A549 treated with ZK216348 at 1 μM for 4 hours (cell line): ENCODE measurements at places on chromosomes 2 and 18. TPM values are rescaled to one million over a fixed set of nuclear protein-coding genes. Genes with fewer than 3 reads are reported as not detected.

Gene CRYGC
- total RNA-seq, result not detected in 5 replicates

Gene EEF1B2
- 1,015 to 1,176 TPM (median 1,046 TPM) in 5 replicates for total RNA-seq

Gene FBXO48
- 0.35 to 0.71 TPM (median 0.56 TPM) in 5 replicates for total RNA-seq

Gene SERPINB4
- total RNA-seq, result 0.17 to 0.25 TPM (median 0.18 TPM) in 3 of 5 replicates, not detected in the others

Gene PROKR1
- not detected in 5 replicates for total RNA-seq

Gene RPIA
- 24.5 to 28.8 TPM (median 28.2 TPM) in 5 replicates for total RNA-seq

Gene ARID5A
- total RNA-seq, result 4.6 to 7.9 TPM (median 7.1 TPM) in 5 replicates

Gene PLGLB1
- 0.59 to 1.5 TPM (median 0.84 TPM) in 4 of 5 replicates, not detected in the other for total RNA-seq

Gene REG3G
- not detected in 5 replicates for total RNA-seq

Gene AP1S3
- 24.7 to 51.4 TPM (median 35.4 TPM) in 5 replicates for total RNA-seq

Gene TCF4
- total RNA-seq, result 1.5 to 2.8 TPM (median 2.1 TPM) in 5 replicates

Gene CCDC141
- total RNA-seq, result 0.13 TPM in 1 of 5 replicates, not detected in the others

Gene RNF125
- total RNA-seq, result 0.18 to 1.1 TPM (median 0.47 TPM) in 5 replicates
